ENCODE measurements at places on chromosomes 1 and 21.

DNA sequence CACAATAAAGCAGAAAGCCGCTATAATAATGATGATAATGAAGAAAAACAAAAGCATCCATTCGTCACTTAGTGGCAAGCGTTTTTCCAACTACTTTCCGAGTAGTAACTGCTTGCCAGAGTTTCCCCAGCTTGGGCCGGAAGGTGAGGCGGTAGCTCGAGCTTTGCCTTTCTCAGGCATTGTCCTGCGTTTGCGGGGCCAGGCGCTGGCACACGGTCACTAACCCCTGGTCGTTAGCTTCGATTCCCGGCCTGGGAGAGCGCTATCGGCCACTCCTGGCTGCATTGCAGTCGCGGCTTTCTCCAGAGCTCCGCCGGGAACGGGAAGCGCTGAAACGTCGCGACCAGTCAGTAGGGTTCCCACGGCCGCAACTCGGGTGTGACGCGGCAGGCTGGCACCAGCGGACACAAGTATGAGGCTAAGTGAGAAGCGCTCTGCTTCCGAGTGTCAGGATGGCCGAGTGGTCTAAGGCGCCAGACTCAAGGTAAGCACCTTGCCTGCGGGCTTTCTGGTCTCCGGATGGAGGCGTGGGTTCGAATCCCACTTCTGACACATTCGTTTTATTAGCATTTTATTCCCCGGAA lies 14.6 kb upstream of the ZNF692 start:
- peak; percentile 79 for DNase-seq

- DNase-seq, result no peak
Measured at GRCh38 chr1:156391701-156392100, 22.7 kb downstream of the RHBG start.

GRCh38 chr21:41921021-41921420 lies 32.8 kb downstream of the C2CD2 start:
- DNase-seq, result no peak

DNA sequence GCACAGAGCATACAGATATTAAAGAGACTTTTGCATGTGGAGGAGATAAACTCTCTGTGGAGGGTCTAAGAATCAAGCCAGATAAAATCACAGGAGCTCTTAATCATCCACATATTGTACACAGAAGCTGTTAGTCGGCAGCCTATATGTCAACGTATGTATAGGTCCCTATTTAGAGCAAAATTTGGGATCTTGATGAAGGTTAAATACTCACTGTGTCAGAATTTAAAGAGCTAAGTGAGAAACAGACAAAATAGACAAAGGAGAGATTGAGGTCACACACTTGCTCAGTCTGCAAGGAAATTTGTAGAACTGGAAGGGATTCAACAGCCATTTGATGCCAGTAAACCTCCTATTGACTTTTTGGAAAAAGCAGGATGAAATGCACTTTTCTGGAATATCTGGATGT lies 4.1 kb upstream of the IRF2BP2 start:
- no peak for DNase-seq

DNA sequence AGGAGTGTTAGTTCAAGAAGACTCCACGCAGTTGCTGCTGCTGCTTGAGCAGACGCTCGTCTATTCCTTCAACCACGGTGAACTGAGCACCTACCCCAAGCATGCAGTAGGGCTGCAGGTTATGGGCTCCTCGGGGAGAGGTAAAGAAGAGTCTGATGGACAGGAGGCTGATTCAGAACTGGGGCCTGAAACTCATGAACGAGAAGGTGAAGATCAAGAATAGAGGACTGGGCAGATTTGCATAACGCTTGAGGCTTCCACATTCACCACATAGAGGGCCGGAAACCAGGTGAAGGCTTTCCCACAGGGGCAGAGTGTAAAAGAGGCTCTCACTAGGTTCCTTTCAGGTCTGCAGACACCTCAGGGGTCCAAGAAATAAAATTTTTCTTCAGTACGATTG lies 9.1 kb downstream of the ABCA4 start:
- DNase-seq, result no peak

- no peak for DNase-seq
Measured at GRCh38 chr1:55057270-55057955, 18.1 kb downstream of the PCSK9 start.

- no peak for DNase-seq
Measured at GRCh38 chr1:219090607-219091006, 83.1 kb upstream of the LYPLAL1 start.

DNA sequence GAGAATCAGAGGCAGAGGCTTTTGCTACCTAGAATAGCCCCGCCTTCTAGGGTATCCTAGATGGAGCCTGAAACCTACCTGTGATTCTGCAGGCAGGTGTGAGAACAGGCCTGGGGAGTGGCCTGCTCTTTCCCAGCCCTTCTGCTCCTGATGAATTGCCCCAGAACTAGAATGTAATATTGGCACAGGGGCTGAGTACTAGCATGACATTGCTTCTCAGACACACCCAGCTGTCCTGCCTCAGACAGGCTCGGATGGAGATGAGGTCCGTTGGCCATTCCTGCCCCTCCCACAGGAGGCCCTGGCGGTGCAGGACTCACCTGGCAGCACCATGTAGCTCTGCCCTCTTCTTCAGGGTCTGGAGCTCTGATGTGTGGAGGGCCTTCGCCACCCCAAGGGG lies 237.6 kb downstream of the GRIK3 start:
- DNase-seq, result no peak

DNA sequence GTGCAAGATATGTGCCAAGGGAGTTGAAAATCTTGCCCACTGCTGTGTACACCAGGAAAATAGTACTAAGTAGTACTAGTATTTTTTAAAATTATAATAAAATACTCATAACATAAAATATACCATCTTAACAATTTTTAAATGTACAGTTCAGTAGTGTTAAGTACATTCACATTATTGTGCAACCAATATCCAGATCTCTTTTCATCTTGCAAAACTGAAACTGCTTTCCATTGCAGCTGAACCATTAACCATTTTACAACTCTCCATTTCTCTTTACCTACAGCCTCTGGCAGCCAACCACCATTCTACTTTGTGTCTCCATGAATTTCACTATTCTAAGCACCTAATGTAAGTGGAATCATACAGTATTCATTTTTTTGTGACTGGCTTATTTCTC lies 19.3 kb upstream of the RAB3GAP2 start:
- DNase-seq, result no peak

- DNase-seq, result peak; percentile 26
Measured at GRCh38 chr1:171817511-171818265, 23.6 kb upstream of the DNM3 start.

DNA sequence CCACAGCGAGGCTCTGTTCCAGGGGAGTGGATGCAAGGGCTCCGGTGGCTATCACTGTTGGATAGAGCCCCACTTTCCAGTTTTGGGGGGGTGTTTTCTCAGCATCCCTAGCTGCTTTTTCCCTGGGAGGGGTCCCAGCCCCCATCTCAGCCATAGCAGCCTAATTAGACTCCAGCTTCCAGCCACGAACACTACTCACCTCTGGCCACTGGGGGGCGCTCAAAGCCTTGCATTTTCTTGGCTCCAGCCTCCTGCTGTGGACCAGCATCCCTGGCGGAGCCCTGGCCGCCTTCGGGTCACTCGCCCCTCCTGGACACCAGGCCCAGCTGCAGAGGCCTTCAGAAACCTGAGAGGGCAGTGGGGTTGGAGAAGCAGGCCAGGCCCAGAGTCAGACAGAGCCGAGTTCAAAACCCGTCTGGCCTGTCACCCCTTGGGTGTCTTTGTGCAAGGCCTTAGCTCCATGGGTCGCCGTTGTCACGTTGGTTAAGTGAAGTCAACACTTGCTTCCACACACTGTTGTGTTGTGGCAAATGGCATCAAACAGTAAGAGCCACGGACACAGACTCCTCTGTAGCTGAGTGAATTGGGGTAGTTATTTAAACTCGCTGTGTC lies 93.5 kb upstream of the ACTL8 start:
- peak; percentile 95 for DNase-seq

GRCh38 chr21:15138490-15138889 lies 73.7 kb upstream of the NRIP1 start:
- DNase-seq, result no peak

- DNase-seq, result peak; percentile 77
Measured at GRCh38 chr1:3618881-3619671, 5.7 kb upstream of the TPRG1L start.

DNA sequence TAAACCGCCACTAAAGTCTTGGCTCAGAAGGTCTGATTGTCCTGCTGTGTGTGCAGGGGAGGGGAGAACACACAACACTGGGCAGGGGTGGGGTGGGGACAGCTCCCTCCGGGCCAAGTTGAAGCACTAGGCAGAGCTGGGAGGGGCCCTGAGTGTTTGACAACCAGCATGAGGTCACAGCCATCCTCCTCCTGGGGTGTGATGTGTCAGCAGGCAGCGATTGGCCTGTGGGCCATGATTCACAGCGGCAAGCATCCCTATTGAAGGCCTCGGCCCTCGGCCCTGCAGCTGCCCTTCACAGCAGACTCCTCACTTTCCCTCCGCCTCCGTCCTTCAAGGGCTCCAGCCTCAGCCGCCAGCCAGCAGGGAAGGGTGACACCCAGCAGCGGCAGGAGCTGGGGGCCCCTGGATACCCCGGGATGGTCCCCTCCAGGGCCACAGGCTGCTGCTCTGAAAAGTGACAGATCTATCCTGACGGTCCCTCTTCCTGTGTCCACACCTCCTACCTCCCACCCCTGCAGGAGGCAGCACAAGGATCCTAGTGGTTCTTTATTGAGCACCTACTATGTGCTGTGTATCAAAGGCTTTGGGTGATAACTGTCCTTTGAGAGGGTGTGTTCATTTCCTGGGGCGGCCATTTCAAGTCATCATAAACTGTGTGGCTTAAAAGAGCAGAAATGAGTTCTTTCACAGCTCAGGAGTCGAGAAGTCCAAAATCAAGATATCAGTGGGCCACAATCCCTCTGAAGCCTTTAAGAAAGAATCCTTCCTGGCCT lies 66.0 kb upstream of the SLC25A33 start:
- peak; percentile 81 for DNase-seq

DNA sequence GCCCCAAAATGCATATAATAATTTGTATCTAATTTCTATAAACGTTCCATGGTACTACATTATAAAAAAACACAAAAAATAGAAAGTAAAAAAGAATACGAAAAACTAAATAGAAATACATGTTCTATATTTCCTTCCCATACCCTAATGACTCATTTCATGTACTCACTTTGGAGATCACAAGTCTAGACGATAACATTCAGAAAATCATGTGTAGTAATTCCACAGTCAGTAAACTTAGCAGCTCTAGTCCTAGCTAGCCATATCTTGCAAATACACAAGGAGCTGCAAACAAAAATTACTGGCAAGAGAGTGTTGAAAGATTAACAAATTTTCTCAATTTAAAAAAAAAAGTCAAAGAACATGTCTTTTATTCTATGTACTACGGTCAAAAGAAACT lies 1.4 kb downstream of the GOLPH3L start:
- no peak for DNase-seq

DNA sequence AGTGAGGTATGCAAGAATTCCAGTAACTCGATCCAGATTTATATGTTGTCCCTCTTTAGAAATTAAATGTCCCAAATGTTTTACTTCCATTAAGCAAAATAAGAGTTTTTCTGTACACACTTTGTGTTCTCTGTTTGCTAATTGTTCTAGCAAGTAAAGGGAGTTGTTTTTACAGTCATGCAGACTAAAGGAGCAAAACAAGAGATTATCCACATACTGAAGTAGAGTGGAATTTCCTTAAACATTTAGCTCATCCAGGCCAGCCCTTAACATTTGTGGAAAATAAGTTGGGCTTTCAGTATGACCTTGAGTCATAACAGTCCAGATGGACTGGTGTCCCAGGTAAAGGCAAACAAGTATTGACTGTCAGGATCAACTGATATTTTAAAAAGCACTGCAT lies 44.1 kb upstream of the TINAGL1 start:
- no peak for DNase-seq

- DNase-seq, result no peak
Measured at GRCh38 chr1:109840011-109840629, 70.5 kb upstream of the CSF1 start.

DNA sequence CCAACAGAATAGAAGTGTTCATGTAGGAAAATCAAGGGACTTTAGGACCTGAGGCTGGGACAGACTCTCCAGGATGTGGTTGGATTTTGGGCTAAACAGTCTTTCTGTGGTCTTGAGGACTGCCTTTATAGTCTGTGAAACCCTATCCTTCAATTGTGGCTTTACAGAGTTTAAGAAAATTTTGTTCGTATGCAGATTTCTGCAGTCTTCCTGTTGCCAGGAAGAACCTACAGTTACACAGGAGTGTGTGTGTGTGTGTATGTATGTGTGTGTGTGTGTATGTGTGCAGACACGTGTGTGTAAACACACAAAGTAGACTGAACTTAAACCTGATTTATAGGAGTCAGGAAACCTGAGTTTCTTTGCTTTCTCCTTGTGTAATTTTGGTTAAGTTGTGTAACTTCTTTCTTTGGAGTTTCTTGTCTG lies 22.8 kb downstream of the NEK7 start:
- DNase-seq, result peak; percentile 44

- no peak for DNase-seq
Measured at GRCh38 chr1:79827446-79827845, 820.9 kb upstream of the ADGRL4 start.

- DNase-seq, result no peak
Measured at GRCh38 chr1:170326186-170326585, 180.4 kb downstream of the NTMT2 start.

- no peak for DNase-seq
Measured at GRCh38 chr1:202569393-202570322, 140.6 kb downstream of the SYT2 start.

DNA sequence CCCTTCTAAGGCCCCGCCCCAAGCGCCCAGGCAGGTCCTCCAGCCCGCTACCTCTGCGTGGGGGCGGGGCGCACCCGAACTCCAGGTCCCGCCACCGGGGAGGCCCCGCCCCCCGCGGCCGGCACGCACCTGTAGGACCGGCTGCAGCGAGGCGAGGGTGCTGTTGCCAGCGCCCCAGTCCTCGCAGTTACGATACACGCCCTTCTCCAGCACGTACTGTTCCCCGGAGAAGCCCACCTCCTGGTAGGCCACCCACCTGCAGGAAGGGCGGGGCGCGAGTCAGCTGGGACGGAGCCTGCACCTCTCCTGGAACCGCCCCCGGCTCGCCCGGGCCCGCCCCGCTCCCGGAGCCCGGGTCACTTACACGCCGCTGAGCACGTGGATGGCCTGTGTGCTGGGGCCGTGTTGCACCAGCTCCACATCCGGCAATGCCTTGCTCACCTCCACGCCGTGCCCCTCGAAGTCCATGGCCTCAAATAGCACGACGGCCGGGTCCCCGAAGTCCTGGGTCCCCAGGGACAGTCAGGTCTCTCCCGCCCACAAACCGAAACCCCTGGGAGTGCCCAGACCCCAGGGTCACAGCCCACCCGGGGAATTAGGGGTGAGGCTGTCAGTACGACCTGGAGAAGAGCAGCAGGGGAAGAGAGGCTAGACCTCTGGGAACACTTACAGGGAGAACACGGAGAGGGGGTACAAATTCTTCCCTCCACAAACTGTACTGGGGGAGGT lies 17.3 kb downstream of the CRYBG2 start:
- DNase-seq, result peak; percentile 99

- DNase-seq, result peak; percentile 86
Measured at GRCh38 chr21:32604464-32604863, 7.7 kb downstream of the CFAP298 start.

- DNase-seq, result no peak
Measured at GRCh38 chr1:164774819-164775654, 216.1 kb downstream of the PBX1 start.

GRCh38 chr1:85623061-85623471 lies 42.5 kb downstream of the CCN1 start:
- no peak for DNase-seq
